CD4-positive, alpha-beta T cell treated with Interleukin-6 at 100 ng/mL for 8 hours (primary cell): ENCODE measurements at places on chromosomes 2 and 18.

DNA sequence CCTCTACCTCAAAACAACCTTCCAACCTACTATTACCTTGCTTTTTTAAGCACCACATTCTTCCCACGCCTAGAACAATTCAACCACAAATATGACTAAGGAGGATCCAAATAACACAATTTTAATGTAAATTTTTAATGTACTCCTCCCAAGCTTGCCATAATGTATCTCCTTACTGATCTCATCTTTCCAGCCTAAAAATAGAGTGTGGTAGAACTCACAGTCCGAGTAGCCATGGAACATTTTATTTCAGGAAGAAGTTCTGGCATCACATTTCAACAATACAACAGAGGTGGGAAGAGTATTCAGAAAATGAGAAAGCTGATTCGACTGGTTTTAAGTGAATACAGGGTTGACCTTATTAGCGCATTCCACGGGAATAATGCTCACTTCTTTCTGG lies 15.4 kb downstream of the FEZ2 start:
- DNase-seq, result no peak

DNA sequence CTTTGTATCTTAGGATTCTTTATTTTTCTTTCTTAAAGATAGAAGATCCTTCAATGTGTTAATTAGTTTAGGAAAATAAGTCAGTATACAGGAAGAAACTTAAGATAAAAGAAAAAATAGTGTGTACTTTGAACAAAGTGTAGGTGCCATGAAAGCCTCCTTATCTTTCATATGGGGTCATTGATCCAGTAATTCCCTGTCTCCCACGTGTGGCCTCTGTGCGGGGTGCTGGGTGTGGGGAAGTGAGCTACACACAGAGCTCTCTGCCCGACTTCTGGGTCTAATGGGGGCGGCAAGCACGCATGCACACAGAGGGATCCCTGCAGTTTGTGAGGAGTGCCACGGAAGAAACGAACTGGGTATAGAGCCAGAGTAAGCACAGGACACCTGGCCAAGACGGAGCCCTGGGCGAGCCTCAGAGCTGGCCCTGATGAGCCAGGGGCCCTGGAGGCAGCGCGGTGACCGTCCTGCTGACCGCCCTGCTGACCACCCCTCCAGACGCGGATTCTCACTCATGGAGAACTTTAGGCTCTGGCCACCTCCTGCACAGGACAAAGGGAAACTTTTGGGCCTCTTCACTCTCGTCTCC lies 253.5 kb downstream of the ACKR3 start:
- no peak for DNase-seq

- peak; percentile 43 for DNase-seq
Observed at GRCh38 chr2:181891966-181892798, 652 bp downstream of the ITPRID2 start.

DNA sequence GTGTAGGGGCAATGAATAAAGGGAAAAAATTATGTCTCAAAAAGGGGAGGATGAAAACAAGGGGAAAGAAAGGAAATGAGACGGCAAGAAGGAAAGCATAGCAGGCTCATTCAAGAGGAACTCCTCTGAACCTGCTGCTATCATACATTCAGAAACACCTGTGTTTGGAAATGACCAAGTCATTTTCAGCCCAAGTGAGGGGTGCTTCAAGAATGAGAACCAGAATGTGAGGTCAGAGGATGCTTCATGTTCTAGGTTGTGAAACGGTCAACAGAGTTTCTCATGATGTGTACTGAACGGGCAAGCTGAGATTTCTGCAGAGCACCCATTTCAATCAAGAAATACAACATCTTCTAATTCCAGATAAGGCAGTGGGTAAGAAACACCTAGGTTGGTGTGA lies 1367.2 kb upstream of the CELF4 start:
- no peak for DNase-seq

- DNase-seq, result no peak
Observed at GRCh38 chr18:46891742-46892214, 25.5 kb downstream of the PIAS2 start.

GRCh38 chr18:2430191-2430590 lies 141.1 kb downstream of the METTL4 start:
- DNase-seq, result no peak

DNA sequence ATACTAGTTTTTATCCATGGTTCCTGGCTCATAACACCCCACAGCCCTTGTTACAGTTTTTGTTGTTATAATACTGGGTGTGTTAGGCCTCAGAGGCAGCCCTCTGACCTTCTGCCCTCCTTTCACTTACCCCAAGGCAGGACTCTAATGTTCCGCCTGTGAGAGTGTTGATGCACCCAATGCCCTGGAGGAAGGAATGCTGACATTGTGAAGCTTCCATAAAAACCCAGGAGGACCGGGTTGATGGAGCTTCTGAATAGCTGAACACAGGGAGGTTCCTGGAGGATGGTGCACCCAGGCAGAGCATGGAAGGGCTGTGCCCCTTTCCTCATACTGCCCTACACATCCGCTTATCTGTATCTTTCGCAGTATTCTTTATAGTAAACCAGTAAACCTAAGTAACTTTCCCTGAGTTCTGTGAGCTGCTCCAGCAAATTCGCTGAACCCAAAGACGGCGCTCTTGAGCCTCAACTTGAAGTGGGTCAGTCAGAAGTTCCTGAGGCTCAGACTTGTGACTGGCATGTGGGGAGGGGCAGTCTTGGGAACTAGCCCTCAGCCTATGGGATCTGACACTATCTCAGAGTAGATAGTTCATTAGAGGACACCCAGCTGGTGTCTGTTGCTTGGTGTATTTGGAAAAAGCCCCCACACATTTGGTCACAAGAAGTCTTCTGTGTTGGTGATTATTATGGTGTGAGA lies 10.4 kb downstream of the STON1 start:
- no peak for DNase-seq

DNA sequence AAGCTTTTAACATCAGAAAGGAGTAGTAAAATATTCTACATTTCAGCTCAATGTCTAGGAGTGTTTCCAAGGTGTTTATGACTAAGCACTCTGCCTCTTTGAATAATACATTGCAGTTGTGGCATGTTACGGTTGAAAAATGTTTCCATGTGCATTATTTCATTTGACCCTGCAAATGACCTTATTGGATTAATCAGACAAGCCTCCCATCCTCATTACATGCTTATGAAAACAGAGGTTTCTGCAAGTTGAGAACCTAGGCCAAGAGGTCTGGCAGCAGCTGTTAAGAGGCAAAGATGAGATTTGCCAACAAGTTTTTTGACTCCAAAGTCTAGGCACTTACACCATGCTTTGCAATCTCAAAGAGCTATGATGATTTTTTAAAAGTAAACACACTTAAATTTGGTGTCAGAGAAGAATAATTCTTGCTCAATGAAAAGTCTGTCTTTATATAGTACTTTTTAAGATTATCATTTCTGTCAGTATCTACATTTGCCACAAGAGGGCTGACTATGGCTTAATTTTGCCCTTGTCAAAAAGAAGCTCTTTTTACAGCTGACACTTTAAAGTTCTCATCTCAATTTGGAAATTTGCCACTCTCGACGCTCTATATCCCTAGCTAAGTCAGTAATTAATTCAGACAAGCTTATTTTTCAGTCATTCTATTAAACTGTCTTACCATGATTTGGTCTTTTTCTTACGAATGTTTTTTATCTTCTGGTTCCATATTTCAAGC lies 260.6 kb downstream of the PAX3 start:
- no peak for DNase-seq

- DNase-seq, result no peak
Observed at GRCh38 chr2:66925128-66925527, 472.0 kb upstream of the ETAA1 start.

- no peak for DNase-seq
Observed at GRCh38 chr18:50454387-50454988, 79.6 kb downstream of the SKA1 start.

- DNase-seq, result no peak
Observed at GRCh38 chr2:40108851-40109250, 329.8 kb upstream of the THUMPD2 start.
